ENCODE measurements at places on chromosomes 2 and 18. TPM values are rescaled to one million over a fixed set of nuclear protein-coding genes. Genes with fewer than 3 reads are reported as not detected.

The RAB27B gene
- 1.3 TPM for total RNA-seq

The EMILIN1 gene
- total RNA-seq: 319 TPM

The TMEM200C gene
- 0.83 TPM for total RNA-seq

The TNFAIP6 gene
- total RNA-seq: 89.5 TPM

The CRACDL gene
- not detected for total RNA-seq
